ENCODE measurements at places on chromosomes 7 and 10.

GRCh38 chr10:69496352-69497230, 45.3 kb downstream of the TSPAN15 start:
- DNase-seq, result no peak
- H3K27me3 ChIP-seq, result no peaks in the 10 kb centered on the region
- H3K27ac ChIP-seq, result no peak overlapping the region

GRCh38 chr10:91590904-91591796, 41.7 kb downstream of the PPP1R3C start:
- peak overlapping the region; percentile 92 for H3K27ac ChIP-seq
- no peaks in the 10 kb centered on the region for H3K27me3 ChIP-seq
- H3K36me3 ChIP-seq, result peaks cover 2% of the 10 kb centered on the region
- H3K4me1 ChIP-seq, result peaks cover 59% of the 10 kb centered on the region
- no peak for DNase-seq

GRCh38 chr7:103833401-103833800, 156.1 kb downstream of the RELN start:
- no peak overlapping the region for H3K27ac ChIP-seq
- peaks cover 31% of the 10 kb centered on the region for H3K27me3 ChIP-seq
- DNase-seq, result no peak

DNA sequence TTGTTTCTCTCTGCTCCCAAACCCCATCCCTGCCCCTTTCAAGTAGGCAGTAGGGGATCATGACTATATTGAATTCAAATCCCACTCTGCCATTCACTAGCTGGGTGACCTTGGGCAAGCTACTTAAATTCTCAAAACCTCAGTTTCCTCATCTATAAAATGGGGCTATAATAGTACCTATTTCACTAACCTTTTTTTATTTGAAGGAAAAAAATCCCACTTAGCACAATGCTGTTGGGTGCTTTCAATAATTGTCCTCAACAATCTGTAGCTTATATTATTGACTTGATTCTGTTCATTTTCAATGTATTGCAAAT, 190.4 kb upstream of the YAE1 start:
- no peak for DNase-seq
- H3K27ac ChIP-seq, result no peak overlapping the region
- no peaks in the 10 kb centered on the region for H3K27me3 ChIP-seq
- no peaks in the 10 kb centered on the region for H3K4me1 ChIP-seq
- no peaks in the 10 kb centered on the region for H3K36me3 ChIP-seq

Data from progenitor cell of endocrine pancreas (in vitro differentiated cells).